ENCODE measurements at places on chromosomes 7 and 10. TPM values are rescaled to one million over a fixed set of nuclear protein-coding genes. Genes with fewer than 3 reads are reported as not detected.

- H3K27ac ChIP-seq, result no peak overlapping the region
- peaks cover 17% of the 10 kb centered on the region for H3K27me3 ChIP-seq
- DNase-seq, result no peak
Observed at GRCh38 chr10:3623746-3624145, 161.3 kb downstream of the KLF6 start.

The ELOVL3 gene
- not detected for total RNA-seq

The HABP2 gene
- total RNA-seq, result not detected

- no peak for DNase-seq
- H3K27me3 ChIP-seq, result peaks cover 11% of the 10 kb centered on the region
- H3K36me3 ChIP-seq, result no peaks in the 10 kb centered on the region
- no peak overlapping the region for H3K27ac ChIP-seq
- no peaks in the 10 kb centered on the region for H3K4me1 ChIP-seq
- no peak overlapping the region for H3K4me3 ChIP-seq
Observed at GRCh38 chr10:58177362-58177947, 90.2 kb downstream of the IPMK start.

The LRRC4 gene
- 0.16 TPM for total RNA-seq
